Activated naive CD8-positive, alpha-beta T cell treated with anti-CD3 and anti-CD28 coated beads for 36 hours (primary cell): ENCODE measurements at places on chromosomes 3 and 15. TPM values are rescaled to one million over a fixed set of nuclear protein-coding genes. Genes with fewer than 3 reads are reported as not detected.

DNA sequence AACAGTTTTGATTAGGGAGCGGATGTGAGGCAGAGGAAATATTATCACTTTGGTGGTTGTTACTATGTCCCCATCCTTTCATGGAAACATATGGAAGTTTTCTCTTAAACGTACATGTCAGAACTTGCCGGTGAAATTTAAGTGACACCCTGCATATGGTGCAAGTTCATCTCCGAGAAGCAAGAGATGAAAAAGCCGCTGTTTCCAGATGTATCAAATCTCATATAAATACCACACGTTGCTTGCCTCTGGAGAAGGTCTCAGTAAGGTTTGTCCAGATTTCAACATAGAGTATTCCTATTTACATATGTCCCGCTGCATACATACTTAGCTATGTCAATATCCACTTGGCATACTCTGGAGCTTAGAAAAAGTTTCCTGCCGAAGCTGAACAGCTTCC is 172.2 kb upstream of the ICE2 start:
- DNase-seq, result no peak

Gene MKRN2OS
- total RNA-seq, result not detected

DNA sequence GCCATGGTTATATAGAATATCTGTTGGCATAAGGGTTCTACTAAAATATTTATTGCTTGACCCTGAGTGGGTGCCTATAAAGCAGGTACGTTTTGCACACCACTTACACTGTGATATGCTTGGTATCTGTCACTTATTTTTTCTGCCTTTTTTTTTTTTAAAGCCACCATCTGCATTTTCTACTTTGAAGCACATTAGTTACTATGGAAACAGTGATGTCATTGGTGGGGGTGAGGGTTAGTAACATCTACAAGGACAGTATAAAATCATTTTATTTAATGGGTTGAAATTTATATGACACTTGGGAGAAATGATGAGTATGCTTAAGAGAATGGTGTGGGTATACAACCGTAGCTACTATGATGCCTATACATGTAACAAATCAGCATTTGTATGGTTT is 25.6 kb downstream of the SLCO3A1 start:
- DNase-seq, result no peak

- no peak for DNase-seq
Observed at GRCh38 chr3:111846717-111847116, 12.3 kb upstream of the PHLDB2 start.

DNA sequence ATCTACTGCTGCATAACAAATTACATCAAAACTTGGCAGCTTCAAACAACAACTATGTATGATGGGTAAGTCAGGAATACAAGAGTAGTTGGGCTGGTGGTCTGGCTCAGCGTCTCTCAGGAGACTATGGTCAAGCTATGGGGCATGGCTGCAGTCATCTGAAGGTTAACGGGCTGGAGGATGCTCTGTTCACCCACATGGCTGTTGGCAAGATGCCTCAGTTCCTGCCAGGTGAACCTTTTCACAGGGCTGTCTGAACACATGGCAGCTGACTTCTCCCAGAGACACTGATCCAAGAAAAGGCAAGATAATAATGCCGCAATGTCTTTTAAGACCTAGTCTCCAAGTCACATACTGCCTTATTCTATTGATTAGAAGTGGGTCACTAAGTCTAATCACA is 63.7 kb downstream of the GPR176 start:
- no peak for DNase-seq

GRCh38 chr3:154954757-154955156 is 125.4 kb upstream of the MME start:
- DNase-seq, result no peak

DNA sequence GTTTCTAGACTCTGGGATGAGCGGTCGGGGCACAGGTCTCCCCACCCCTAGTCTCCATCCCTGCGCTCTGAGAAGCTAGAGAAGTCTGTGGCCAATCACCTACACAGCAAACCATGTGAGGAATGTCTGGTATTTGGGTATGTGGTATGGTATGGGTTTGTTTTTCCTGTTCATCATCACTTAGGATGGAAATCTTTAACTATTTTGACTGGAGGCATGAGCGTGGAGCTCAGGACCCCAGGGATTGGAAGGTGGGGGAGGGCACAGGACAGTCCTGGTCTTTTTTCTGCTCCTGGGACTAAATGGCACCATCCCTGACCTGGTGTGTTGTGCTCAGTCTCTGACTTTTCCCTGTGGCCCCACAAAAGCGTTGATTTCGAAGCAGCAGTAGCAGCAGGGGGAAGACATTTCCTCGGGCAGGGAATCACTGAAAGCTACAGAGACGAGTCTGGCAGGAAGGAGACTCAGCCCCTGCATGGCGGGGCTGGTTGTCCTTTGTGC is 191.7 kb upstream of the TPM1 start:
- no peak for DNase-seq

Gene ABCF3
- 57.2 TPM for total RNA-seq

GRCh38 chr3:29576675-29577074 is 295.8 kb downstream of the RBMS3 start:
- no peak for DNase-seq

Gene EOMES
- 0.50 TPM for total RNA-seq

Gene KCNAB1
- not detected for total RNA-seq

GRCh38 chr15:81314378-81314777 is 9.6 kb downstream of the STARD5 start:
- DNase-seq, result no peak

GRCh38 chr3:128726023-128727016 is at the start of gene RAB7A:
RAB7A (plus strand) TSS chr3:128726183; CDS start chr3:128795368, 69,185 bp downstream.
- peak; percentile 98 for DNase-seq

DNA sequence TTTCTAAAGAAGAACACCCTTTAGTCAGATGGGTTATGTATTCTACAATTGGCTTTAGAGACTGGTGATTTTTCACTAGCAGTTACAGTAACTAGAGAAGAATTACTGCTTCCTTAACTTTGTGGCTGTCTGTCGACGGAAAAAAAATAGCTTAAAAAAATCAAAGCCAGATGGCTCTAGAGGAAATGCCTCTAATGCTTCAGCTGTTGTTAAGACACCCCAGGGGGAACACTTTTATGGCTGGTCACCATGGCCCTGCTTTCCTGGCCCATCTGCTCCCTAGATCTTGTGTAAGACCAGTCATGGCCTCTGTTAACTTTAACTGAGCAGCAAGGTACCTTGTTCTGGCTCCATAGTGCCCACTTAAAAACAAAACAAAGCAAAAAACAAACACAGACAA is 198.6 kb upstream of the PLSCR5 start:
- DNase-seq, result no peak

Gene CYP8B1
- not detected for total RNA-seq

- no peak for DNase-seq
Observed at GRCh38 chr3:123618768-123619484, 34.1 kb upstream of the HACD2 start.

- DNase-seq, result no peak
Observed at GRCh38 chr15:100770661-100771584, 108.7 kb upstream of the ALDH1A3 start.

- DNase-seq, result no peak
Observed at GRCh38 chr3:44415421-44415820, 62.0 kb downstream of the ZNF445 start.

- no peak for DNase-seq
Observed at GRCh38 chr3:62567097-62568021, 194.0 kb upstream of the FEZF2 start.

Gene LIPH
- total RNA-seq, result not detected

- peak; percentile 15 for DNase-seq
Observed at GRCh38 chr15:69782809-69783208, 314.9 kb downstream of the TLE3 start.

- DNase-seq, result no peak
Observed at GRCh38 chr3:63726656-63727055, 74.2 kb downstream of the SNTN start.

DNA sequence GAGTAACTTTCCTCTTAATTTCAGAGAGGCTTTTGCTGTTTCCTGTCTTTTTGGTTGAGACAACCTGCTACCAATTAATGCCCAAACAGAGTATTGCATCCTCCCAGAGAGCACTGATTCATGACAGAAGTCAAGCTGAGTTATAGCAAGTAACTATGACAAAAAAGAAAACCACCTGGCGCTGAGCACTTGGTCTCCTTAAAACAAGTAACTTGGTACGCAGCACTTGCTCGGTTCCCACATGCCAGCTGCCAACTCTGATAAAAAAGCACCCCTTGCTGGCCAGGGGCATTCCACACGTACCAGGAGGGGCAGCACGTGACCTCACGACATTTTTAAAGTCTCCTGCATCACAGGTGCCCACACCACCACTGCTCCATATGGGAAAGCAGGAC is 13.5 kb upstream of the MYO5C start:
- no peak for DNase-seq

Gene SRGAP3
- 1.3 TPM for total RNA-seq

- DNase-seq, result no peak
Observed at GRCh38 chr3:64945171-64945729, 257.4 kb upstream of the ADAMTS9 start.

- no peak for DNase-seq
Observed at GRCh38 chr3:25000971-25001591, 427.0 kb upstream of the RARB start.

Gene CFAP100
- total RNA-seq, result not detected

Gene CCR8
- not detected for total RNA-seq

Gene TMEM266
- total RNA-seq, result not detected

Gene PARP9
- 40.9 TPM for total RNA-seq

Gene PYGO1
- total RNA-seq, result not detected

- no peak for DNase-seq
Observed at GRCh38 chr3:87227835-87228144, 681 bp downstream of the CHMP2B start.

GRCh38 chr15:36757189-36757814 is 177.9 kb downstream of the CDIN1 start:
- no peak for DNase-seq

DNA sequence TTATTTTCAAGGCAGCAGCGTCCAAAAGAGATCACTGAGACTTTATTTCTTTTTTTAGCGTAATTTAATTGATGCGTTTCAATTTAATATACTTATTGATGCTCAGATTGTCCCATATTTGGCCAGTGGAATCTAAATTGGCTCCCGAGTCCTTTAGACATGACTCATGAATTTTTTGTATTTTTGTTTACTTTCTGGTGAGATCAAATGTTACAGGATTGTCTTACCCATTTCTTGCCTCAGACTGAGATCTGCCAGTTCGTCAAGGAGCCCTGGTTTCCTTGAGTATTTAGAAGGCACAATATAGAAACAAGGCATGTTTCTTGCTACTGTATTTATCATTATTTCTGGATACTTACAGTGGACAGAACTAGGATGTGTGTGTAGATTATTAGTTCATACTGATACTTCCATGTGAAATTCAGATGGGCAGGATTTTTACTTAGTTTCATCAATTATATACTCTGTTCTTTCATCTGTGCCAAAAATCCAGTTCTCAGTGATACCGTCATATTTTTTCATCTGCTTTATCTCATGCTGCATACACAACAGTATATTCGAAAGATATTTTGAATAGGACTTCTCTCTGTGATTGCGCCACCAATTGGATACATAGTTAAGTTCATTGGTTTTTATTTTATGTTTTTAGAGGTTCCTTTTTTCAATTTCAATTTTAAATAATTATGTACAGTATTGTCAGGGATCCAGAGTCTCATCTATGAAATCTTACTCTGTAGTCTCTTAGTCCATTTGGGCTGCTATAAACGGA is 436.9 kb upstream of the C2CD4B start:
- no peak for DNase-seq

Gene TMEM207
- total RNA-seq, result not detected

DNA sequence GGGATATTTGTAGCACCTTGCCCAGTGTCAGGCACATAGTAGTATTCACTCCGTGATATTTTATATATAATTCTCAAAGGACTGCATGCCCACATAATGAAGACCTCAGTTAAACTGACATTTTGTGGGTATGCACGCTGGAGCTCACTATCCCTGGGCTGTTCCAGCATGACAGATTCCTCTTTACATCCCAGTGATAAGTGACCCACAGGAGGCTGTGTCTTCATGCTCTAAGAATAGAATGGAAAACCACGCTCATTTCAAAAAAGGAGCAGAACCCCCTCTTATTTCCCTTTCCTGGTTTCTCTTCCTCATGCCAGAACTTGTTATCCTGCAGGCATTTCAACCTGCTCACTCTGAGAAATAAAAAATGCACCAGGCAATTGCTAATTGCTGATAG is 717.5 kb downstream of the AGBL1 start:
- no peak for DNase-seq

Gene MCF2L2
- 1.9 TPM for total RNA-seq

Gene SLC24A5
- total RNA-seq, result not detected

Gene RLBP1
- not detected for total RNA-seq

DNA sequence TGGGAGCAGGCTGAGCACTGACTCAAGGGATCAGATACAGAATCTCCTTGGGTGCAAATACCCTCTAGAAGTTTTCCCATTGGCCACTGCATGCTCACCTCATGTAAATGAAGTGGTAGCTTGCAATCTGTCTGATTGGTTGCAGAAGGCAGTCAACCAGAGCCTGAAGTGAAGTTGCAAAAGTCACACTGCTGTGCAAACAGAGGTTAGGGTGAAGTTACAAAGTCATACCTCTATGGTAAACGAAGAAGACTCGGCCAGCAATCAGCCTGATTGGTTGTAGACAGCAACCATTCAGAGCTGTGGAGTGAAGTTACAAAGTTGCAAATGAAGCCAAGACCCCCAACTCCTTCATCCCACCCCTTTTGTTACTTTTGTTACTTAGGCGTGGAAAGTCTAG is 27.1 kb downstream of the STARD9 start:
- DNase-seq, result no peak

GRCh38 chr3:52874160-52874701 is 23.1 kb downstream of the STIMATE start:
- DNase-seq, result no peak

DNA sequence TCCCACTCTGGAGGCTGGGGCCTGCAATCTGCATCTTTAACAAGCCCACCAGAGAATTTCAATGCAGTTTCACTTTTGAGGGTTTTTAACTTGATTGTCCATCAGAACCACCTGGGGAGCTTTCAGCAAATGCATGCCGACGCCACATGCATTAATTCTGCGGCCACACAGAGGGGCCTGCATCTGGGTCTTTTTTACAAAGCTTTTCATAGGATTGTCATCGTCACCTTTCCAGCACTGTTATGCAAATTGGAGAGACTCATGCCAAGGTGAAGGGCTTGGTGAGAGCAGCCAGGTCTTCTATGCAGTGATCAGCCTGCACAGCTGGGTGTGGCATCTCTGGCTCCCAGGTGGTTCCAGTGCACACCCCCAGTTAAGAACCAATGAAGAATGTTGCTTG is 143.0 kb upstream of the CTDSPL start:
- no peak for DNase-seq

Gene IL17RE
- total RNA-seq, result 1.2 TPM

DNA sequence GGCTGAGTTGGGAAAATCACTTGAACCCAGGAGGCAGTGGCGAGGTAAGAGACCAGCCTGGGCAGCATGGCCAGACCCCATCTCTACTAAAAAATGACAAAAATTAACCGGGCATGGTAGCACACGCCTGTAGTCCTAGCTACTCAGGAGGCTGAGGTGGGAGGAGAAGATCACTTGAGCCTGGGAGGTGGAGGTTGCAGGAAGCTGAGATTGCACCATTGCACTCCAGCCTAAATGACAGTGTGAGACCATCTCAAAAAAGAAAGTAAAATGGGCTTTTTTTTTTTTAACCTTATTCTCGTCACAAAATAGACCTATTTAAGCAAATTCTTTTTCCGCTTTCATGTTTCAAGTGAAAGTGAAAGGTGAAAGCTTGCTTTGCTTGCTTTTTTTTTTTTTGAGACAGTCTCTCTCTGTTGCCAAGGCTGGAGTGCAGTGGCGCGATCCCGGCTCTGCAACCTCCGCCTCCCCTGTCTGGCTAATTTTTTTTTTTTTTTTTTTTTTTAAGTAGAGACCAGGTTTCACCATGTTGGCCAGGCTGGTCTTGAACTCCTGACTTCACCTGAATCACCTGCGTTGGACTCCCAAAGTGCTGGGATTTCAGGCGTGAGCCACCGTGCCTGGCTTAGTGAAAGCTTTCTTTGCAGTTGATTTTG is 3.6 kb downstream of the PDIA3 start:
- peak; percentile 49 for DNase-seq

Gene GCHFR
- 35.2 TPM for total RNA-seq
